Activated T-helper 17 cell treated with anti-CD3 and anti-CD28 coated beads, Interleukin-2, amount 50 U/mL, for 72 hours (primary cell): ENCODE measurements at places on chromosomes 4 and X. TPM values are rescaled to one million over a fixed set of nuclear protein-coding genes. Genes with fewer than 3 reads are reported as not detected.

- ATAC-seq: no peak
Observed at GRCh38 chr4:4472344-4472958, 69.4 kb downstream of the STX18 start.

GRCh38 chr4:174209341-174209740 lies 74.1 kb downstream of the FBXO8 start:
- ATAC-seq: no peak

DNA sequence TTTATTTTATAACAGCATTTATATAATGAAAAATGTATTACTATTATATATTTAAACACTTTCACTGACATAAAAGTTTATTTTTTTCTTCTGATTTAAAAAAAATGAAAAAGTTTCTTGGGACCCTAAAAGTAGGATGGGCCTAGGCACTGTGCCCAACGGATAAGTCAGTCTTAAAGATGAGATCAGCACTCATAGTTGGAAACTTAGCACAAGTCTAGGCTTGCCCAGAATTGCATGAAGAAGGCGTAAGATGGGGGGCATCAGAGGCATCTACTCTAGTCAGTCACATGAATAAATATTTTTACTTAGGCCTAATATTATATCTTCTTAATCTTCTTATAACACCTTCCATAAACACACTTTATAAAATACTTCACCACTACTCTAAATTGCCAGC lies 306.7 kb upstream of the GRID2 start:
- no peak for ATAC-seq

- no peak for ATAC-seq
Observed at GRCh38 chr4:155972098-155972497, 18.4 kb upstream of the CTSO start.

GRCh38 chr4:10074767-10075105 lies 41.9 kb downstream of the WDR1 start:
- ATAC-seq: peak; percentile 43

GRCh38 chrX:48493890-48494364 lies 14.9 kb upstream of the PORCN start:
- ATAC-seq: peak; percentile 34

DNA sequence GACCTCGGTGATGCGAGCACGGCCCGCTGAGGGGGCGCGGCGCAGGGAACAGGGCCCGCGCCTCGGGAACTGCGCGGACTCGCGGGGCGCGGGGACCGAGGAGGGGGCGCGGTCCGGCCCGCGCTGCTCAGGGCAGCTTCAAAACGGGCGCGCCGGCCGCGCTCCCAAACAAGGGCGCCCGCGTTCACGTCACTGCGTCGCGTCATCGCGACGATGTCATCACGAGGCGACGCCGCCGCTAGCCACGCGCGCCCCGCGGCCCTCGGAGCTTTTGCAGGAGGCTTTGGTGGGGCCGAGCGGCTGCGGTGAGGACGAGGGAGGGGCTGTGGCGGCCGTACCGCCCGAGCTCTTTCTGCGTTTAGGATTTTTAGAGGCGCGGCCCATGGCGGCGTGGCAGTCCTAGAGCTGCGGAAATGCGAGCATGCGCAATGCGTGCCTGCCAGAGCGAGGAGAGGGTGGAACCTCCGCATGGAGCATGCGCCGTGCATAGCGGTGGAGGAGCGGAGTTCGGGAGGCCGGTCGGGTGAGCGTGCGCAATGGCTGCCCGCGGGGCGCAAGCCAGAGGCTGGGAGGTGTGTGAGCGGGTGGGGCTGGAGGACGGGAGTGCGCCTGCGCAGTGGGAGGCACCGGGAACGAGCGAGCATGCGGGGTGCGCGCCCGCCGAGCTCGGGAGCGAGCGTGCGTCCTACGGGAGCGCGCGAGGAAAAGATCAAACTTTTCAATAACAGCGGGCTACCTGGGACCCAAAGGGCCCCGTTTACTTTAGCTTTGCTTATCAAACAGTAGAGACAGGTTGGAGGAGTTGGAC lies at the start of gene PPP2R3B:
Gene PPP2R3B (minus strand): TSS at position 140 of the 808 bp plus-strand sequence. CDS start 216 bp downstream, outside the sequence.
- peak; percentile 98 for ATAC-seq

DNA sequence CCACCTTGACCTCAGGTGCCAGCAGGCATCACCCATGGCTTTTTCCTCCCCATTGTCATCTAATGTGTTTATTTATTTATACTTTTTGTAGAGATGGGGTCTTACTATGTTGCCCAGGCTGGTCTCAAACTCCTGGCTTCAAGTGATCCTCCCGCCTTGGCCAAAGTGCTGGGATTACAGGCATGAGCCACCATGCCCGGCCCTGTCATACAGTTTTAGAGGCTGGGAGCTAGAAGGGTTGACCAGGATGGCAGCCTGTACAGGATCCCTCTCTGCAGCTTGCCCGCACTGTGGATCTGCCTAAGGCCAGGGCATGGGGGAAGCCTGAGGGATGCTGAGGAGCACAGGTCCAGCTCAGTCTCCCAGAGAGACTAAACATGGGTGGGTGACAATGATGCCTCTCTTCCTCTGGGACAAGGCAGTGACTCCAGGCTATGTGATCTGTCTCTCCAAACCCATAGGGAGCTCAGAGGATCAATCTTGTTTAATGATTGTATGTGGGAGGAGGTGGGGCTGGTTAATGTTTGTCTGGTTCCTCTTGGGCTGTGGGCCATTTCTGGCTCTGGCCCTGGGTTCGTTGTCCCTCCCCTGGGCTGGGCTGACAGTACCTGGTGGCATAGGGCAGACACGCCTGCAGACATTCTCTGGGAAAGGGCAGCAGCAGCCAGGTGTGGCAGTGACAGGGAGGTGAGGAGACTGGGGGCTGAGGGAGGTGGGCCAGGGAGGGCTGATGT lies 8.3 kb upstream of the GJB1 start:
- no peak for ATAC-seq

- ATAC-seq: no peak
Observed at GRCh38 chrX:2371026-2371711, 129.6 kb downstream of the DHRSX start.

GRCh38 chr4:155878611-155879010 lies 12.5 kb upstream of the ASIC5 start:
- ATAC-seq: no peak

- no peak for ATAC-seq
Observed at GRCh38 chr4:94032754-94033153, 174.9 kb upstream of the SMARCAD1 start.

DNA sequence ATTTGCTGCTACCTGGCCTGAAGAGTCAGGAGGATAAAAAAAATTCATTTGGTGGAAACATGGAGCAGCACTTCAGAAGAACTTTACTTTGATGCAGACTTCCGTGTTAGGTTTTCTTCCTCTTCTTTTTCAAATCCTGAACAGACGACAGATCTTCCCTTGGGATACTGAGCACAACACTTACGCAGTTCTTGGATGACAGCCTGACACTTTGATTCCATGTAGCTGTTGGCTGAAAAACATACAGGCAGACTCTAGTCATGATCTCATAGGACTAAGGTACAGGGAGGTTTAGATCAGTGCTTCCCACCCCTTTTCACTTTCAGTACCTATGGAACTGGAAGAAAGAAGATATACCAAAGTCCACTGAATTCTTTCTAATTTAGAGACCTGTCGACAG lies 9.2 kb downstream of the CMC4 start:
- ATAC-seq: no peak

DNA sequence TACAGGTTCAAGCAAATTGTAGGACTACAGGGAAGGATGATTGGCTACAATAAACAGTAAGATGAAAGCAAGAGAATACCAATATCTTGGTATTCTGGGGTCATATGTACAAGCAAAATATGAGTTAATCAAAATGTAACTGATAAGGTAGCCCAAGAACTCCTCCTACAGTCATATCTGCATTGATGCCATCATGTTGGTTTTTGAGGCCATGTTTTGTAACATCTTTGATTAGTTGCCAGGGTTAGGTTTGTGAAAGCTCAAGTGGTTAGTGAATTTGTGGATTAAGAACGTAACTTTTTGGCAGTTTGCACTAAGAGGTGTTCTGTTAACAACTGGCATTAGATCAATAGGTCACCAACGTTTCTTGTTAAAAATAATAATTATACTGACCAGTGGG lies 59.6 kb downstream of the USP9X start:
- no peak for ATAC-seq

DNA sequence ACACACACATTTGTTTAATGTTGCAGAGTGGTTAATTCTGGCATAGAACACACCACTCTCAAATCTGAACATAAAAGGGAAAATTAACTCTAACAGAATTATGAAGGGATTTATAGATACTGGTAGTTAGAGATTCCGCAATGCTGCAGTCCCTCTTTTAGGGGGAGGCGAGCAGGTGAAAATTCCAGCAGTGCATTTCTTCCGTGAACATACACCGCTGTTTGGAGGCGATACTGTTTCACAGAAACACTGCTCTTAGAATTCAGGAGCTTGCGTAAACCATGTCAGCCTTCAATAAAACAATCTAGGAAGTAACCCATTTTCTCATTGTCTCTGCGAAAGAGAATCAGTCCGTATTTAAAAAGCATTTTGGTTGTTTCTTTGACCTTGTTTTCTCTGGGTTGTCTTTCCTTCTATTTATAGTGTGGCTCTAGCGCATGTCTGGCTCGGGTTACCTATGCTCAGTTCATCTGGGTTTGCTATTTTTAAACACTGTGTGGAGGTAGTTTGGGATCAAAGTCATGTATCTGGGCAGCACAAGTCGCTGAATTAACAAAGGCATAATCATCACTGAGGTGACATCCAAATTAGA lies 90.4 kb downstream of the GPAT3 start:
- no peak for ATAC-seq

DNA sequence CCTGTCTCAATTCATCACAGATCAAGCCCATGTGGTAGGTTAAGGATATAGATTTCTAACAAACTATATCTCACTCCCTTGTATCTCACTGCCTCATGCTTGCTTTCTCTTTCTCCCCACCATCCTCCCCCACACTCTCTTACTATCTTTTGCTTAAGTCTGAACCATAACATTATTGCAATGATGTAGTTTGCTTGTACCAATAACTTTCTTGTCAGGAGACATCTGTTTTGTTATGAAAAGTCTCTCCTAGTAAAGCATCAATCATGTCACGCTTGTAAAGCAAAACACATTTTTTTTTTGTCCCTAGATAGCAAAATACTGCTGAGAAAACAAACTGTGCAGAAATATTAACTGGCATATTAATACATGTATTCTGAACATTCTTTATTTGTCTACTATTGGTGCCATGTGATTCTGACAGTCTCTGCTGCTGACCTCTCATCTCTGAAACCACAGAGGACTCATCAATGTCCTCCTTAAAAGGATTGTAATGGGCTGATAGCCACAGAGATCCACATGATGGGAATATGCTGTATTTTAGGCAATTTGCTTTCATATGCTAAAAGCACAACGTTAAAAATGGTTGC lies 217.5 kb downstream of the VEGFC start:
- no peak for ATAC-seq

- no peak for ATAC-seq
Observed at GRCh38 chrX:129634541-129634940, 20.2 kb downstream of the APLN start.

DNA sequence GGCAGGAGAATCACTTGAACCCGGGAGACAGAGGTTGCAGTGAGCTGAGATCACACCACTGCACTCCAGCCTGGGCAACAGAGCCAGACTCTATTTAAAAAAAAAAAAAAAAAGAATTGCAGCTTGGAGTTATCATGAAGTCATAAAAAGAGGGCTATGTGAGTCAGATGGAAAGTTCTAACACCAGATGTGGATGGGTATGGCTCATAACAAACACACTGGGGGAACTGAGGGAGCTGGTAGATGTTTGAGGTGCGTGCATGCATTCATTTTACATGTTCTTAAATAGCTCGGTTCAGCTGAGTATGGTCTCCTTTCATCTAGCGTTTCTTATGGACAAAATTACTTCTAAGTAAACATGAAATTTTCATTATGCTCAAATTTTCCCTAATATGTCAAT lies 11.7 kb downstream of the TRMT2B start:
- ATAC-seq: peak; percentile 96

- ATAC-seq: no peak
Observed at GRCh38 chr4:101221294-101221693, 126.0 kb downstream of the PPP3CA start.

DNA sequence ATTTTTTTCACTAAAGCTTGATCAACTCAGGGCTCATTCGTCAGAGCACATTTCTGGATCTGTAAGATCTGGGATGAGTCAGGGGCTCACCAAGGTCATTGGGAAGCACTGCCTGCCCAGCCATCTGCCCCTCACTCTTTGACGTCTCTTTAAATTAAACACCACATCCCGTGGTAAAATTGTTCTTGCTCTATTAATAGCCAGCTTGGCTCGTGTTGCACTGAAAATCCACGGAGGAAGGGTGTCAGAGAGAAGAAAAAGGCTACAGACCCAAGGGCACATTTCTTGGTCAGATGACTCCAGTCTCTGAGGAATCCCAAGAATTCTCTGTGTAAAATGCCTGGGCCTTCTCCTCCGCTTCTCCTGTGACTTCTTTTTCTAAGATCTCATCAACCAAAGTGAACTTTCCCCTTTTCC lies 45.7 kb upstream of the GATB start:
- ATAC-seq: no peak

- no peak for ATAC-seq
Observed at GRCh38 chrX:75156531-75156945, 455 bp upstream of the ABCB7 start.

DNA sequence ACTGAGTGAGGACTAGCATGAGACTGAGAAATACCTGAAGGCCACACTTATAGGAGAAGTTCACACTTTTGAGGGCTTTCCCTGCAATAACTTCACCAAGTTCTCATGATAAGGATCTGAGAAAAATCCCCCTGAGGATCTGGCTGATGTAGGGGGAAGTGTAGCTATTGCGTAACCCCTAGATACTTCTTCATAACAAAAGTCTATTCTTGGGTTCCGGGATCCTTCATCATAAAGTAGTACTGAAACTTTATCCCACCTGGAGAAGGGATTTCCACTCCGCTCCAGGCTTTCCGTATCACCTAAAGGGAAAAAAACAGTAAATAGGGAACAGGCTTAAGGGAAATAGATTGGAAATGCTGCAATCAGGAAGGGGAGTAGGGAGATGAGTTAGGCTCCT lies 13.3 kb downstream of the USP27X start:
- ATAC-seq: no peak

The SLC10A3 gene
- 24.8 TPM for total RNA-seq

The USP26 gene
- total RNA-seq: not detected

The HHIP gene
- total RNA-seq: not detected

The DOK7 gene
- total RNA-seq: not detected

The VEGFD gene
- not detected for total RNA-seq

The XPNPEP2 gene
- total RNA-seq: 0.45 TPM

The CEP44 gene
- 26.1 TPM for total RNA-seq

The FAT1 gene
- not detected for total RNA-seq

The CPLX1 gene
- 0.50 TPM for total RNA-seq

The ERVMER34-1 gene
- 0.19 TPM for total RNA-seq

The TMSB15B gene
- 9.0 TPM for total RNA-seq

The ARL9 gene
- 0.24 TPM for total RNA-seq

The GIMD1 gene
- not detected for total RNA-seq
